Kidney epithelial cell (primary cell): ENCODE measurements at places on chromosomes 16 and 17. TPM values are rescaled to one million over a fixed set of nuclear protein-coding genes. Genes with fewer than 3 reads are reported as not detected.

The METRNL gene
- 91.5 and 97.0 TPM in 2 replicates for total RNA-seq

The APOH gene
- not detected in 2 replicates for total RNA-seq

The C16orf86 gene
- 2.0 and 4.5 TPM in 2 replicates for total RNA-seq

- peak; percentile 31 for DNase-seq
Observed at GRCh38 chr17:305090-305976, 47.3 kb downstream of the RPH3AL start.

DNA sequence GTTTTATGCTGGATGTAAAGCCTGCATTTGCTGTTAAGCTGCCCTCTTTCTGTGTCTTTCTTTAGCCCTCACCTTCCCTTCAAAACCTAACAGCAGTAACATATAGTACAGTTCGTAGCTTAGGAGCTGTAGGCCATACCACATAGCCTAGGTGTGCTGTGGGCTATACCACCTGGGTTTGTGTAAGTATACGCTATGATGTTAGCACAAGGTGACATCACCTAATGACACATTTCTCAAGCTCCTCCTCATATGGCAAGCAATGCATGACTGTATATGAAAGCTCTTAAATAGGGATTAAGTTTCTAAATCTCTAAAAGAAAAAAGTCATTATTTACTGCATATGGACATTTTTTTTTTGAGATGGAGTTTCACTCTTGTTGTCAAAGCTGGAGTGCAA lies 57.8 kb upstream of the TMEM97 start:
- DNase-seq, result no peak

The MATCAP1 gene
- 10.8 and 16.0 TPM in 2 replicates for total RNA-seq

- DNase-seq, result no peak
Observed at GRCh38 chr17:9406046-9406606, 169.5 kb downstream of the STX8 start.

GRCh38 chr16:72530434-72530833 lies 358.5 kb upstream of the PMFBP1 start:
- no peak for DNase-seq
